ENCODE measurements at places on chromosomes 3 and 15.

DNA sequence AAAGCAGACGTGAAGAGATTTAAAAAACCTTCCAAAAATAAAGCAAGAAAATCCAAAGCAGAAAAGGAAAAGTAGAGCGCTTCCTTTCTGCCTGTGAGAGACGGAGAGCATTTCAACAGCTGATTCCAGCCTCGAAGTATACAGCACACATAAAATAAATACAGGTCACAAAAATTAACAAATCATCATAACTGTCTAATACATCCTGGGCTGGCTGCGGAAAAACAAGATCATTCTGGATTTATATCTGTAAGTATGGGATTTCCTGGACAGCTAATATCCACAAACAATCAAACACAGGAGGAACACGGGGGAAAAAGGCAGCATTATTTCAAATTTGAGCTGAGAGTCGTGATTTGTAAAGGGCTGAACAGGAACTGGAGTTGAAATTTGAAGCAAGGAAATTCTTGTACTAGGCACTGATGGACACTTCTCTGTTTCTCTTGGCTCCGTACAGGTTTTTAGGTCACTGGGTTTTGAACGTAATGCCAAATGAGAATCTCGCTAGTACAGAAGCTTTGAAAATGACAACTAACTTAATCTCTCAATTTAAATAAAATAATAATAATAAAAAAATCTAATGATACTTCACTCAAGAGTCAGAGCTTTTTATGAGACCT lies 577.7 kb downstream of the FOXP1 start:
- DNase-seq, result no peak

DNA sequence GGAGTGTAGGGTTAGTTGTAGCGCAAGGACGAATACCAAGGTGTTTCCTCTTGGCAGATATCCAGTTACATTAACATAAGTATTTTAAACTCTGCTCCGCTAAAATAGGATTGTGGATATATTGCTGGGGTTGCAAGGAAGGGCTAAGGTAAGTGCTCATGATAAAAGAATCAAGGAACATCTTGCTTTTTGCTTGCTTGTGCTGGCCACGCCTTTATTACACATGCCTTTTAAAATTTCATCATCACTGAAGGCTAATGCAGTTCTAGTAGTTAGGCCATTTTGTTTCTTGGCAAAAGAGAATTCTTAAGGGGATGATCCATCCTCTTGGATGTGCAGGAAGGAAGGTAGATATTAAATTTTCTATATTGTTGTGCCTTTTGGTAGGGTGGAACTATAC lies 415.6 kb upstream of the TPM1 start:
- DNase-seq, result no peak

- DNase-seq, result no peak
Observed at GRCh38 chr3:195139876-195140240, 131.1 kb downstream of the XXYLT1 start.

DNA sequence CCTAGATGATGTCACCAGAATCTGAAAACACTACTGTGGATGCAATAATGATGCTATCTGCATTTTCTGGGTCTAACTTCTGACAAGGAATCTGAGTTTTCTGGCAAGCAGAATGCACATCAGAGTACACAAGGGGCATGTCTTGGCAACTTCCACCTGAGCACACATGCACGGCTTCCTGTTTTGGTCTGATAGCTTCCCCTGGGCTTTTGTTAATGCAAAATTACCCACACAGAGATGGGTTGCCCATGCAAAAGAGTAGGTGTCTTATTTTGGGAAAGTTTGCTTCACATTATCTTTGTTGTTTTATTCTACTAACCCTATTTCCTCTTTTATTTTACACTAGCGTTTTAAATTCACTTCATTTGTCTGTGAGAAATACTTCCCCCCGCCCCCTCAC lies 74.2 kb upstream of the SATB1 start:
- no peak for DNase-seq

DNA sequence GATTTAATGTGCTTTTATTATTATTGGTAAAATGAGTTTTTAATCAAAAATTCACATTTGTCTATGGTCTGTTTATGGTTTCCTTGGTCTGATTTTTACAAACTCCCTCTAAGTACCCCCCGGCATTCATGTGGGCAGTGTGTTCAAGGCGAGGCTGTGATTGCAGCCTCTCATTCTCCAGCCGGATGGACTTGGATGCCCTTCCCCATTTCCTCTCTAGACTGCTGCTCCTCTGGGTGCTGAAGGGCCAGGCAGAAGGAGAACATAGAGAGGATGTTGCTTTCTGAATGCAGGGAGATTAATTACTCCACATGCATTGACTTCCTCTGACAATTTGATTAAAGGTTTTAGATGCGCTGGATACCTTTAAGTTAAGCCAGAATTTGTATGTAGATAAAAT lies 3.9 kb upstream of the TMC3 start:
- no peak for DNase-seq

GRCh38 chr3:159123877-159124276 lies 322.0 kb downstream of the MFSD1 start:
- no peak for DNase-seq

- DNase-seq, result no peak
Observed at GRCh38 chr3:196288141-196288460, 575 bp upstream of the PCYT1A start.

Data from caudate nucleus (tissue), 63 donors.